ENCODE measurements at places on chromosomes 5 and 9.
A peak's percentile ranks its signal among the peaks of the same experiment; 100 is the strongest.

DNA sequence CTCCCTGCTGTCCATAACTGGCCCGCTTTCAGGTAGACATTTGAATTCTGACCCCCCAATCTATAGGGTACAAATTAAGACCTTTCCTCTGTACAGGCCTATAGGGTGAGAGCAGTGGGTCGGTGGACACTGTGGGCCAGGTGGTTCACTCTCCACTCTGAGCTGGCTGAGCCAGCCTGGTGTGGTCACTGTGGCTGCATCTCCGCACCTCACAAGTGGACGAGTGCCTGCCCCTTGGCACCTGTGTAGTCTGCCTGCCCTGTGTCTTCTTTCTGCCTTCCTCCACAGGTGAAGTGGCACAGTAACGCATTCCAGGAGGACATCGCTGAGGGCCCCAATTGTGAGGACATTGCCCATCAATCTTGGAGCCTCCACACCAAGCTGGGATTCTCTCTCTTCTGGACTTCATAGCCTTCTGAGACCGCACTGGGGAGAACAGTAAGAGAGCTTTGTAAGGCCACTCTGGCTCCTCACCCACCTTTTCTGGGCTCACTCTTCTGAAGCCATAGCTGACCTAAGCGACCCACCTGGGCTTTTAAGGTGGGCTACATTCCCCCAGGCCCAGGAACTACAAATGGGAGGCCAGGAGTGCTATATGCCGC lies 33.5 kb upstream of the JADE2 start:
- DNase-seq, result no peak

GRCh38 chr5:39361306-39361705 lies 3.0 kb downstream of the C9 start:
- no peak for DNase-seq

- no peak for DNase-seq
Observed at GRCh38 chr5:110094548-110094947, 404.8 kb downstream of the MAN2A1 start.

DNA sequence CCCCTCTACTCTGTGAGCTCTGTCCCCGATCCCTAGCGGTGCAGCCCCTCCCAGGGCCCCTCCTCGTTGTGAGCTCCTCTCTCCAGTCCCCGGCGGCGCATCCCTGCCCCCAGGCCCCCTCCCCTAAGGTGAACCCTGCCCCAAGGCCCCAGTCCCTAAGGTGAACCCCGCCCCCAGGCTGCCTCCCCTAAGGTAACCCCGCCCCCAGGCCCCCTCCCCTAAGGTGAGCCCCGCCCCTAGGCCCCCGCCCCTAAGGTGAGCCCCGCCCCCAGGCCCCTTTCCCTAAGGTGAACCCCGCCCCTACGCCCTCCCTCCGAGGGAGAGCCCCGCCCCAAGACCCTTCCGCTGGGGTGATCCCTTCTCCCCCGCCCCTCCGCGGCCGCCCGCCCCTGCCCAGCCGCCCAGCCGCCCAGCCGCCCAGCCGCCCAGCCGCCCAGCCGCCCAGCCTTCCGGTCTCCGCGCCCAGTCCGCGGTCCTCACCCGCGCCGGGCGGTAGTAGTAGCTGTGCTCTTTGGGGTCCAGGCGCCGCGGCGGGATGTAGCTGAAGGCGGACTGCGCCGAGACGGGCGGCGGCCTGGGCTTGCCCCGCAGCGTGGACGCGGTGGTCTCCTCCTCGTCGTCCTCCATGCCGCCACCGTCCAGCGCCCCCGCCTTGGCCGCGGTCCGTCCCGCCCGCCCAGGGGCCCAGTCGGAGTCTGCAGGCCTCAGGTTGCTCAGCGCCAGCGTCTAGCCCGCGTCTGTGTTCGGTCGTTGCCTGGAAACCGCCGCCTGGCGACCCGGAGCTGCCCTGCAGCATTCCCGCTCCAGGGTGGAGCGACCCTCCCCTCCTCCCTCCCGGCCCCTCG lies at the start of gene CFAP90:
TSS of gene CFAP90 (minus strand) at position 739 of the 845 bp plus-strand sequence. CDS start at position 627, 112 bp downstream.
- DNase-seq, result peak; percentile 8

DNA sequence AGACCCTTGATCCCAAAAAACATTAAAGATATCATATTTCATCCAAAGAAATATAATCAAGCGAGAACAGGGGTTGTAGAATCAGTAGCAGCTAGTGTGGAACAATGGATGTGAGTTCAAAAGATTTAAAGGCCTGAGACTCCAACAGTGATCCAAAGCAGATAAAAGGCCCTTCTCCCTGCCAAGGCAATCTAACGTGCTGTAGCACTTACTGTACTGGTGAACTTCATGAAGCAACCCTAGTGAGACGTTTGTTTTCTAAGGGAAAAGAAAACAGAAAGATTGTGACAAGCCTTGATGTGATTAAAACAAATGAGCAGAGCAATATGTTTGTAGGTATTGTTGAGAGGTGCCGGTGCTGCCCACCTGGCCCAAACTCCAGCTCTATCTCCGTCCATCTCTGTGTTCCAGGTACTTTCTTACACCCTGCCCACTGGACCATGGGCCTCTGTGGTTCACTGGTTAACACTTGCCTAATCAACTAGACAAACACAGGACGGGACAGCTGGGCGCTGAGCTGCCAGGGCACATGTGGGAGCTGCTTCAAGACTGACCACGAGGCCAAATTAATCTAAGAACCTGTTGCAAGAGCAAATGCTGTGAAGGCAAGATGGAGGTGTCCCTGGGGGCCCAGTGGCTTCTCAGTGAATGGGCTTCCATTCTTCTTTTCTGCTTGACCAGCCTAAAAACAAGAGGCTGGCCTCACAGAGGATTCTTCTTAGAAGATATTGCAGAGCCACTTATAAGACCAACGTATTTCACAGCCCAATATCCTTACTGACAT lies 265.5 kb downstream of the CWC27 start:
- no peak for DNase-seq
